Stimulated activated CD8-positive, alpha-beta memory T cell treated with anti-CD3 and anti-CD28 coated beads, Interleukin-4, amount 100 ng/mL, for 4 hours (primary cell): ENCODE measurements at places on chromosomes 7 and 10.

- no peak for DNase-seq
Measured at GRCh38 chr7:28629216-28629842, 217.0 kb downstream of the CREB5 start.

- DNase-seq, result no peak
Measured at GRCh38 chr10:85067955-85068354, 739.6 kb downstream of the CCSER2 start.

GRCh38 chr10:68696018-68696417 lies 25.0 kb upstream of the CCAR1 start:
- DNase-seq, result no peak

- DNase-seq, result no peak
Measured at GRCh38 chr7:82211333-82211732, 232.2 kb downstream of the CACNA2D1 start.

DNA sequence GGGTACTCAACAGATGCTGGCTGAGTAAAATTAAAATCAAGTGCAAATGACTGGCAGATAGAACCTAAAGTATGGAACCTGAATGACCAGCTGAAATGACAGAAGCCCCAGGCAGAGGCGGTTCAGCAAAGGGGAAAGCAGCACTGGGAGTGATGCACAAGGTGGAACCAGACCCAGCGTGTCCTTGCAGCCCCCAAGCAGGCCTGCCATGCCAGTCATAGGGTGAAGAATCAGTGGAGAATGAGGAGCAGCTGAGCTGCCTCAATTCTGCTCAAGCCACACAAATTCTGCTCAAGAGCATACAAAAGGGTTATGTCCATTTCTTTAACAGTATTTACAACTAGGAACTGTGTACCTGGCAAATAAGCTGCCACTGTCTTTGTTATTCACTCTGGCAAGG lies 8.7 kb downstream of the ACTR1A start:
- no peak for DNase-seq

DNA sequence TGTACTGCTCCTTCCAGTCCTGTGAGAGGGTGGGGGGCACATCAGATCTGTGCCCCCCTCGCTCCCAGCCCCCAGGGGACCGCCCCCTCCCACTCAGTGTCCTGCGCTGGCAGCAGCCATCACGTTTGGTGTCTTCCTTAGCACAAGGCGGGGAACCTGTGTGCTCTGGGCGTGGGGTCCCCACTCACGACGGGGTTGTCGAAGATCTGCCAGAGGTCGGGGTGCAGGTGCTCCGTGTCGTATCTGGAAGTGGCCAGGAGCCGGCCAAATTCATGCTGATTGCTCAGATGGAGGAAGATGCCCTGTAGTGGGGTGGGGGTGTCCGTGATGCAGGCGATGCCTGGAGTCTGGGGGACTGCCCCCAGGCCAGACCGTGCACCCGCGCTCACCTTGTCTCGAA lies 7.2 kb downstream of the PLOD3 start:
- no peak for DNase-seq

DNA sequence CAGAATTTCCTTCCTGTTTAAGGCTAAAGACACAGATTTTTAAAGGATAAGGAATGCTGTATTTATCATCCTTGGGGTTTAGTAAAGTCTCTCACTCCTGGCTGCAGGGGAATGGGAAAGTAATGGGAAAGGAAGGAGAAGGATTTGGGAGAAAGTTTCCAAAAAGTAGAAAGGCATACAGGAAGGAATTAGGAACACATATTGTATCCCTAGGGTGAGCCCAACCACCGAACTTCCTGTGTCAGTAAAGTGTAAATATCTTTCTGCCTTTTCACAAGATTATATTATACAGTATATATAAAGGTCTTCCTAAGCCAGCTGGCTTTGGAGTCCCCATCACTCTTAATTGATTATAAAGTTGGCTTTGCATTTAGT lies 12.0 kb upstream of the UBE2D1 start:
- no peak for DNase-seq

GRCh38 chr10:59905066-59905730 lies 1.2 kb downstream of the CCDC6 start:
- DNase-seq, result no peak

DNA sequence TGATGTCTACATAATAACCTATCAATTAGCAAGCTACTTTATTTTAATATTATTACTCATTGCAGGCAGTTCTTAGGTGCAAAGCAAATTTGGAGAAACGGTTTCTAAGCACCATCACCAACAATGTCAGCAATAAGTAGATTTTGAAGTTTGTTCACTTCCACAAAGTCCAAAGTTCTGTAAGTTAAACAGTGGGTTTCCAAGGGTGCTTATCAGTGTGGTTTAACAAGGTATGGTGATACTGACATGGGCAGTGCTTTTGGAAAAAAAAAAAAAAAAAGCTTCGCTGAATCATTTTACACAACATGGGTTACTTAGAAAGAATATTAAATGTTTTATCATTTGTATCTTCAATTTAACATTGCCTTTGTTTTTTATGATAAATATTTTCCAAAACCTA lies 101.8 kb downstream of the SPAG6 start:
- no peak for DNase-seq

- DNase-seq, result no peak
Measured at GRCh38 chr7:121329191-121330052, 622 bp downstream of the WNT16 start.

- DNase-seq, result no peak
Measured at GRCh38 chr10:33817605-33818004, 483.1 kb upstream of the NRP1 start.

GRCh38 chr10:105956550-105956949 lies 1208.0 kb downstream of the SORCS1 start:
- no peak for DNase-seq

DNA sequence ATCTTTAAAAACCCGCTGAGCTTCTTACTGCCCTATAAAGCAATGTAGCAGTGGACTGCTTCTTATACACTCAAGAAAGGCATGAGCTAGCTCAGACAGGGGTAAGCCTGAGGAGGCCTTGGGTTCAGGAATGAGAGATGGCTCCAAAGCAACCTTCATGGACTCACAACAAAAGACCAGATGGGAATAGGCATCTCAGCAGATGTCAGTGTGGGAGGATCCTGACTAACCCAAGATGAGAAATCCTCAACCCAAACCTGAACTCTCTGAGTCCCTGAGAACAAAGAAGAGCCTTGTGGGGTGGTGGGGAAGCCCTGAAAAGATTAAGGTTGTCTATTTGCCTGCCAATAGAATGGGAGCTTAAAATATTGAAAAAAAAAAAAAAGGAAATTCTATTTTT lies 807.4 kb downstream of the KCNMA1 start:
- DNase-seq, result no peak

DNA sequence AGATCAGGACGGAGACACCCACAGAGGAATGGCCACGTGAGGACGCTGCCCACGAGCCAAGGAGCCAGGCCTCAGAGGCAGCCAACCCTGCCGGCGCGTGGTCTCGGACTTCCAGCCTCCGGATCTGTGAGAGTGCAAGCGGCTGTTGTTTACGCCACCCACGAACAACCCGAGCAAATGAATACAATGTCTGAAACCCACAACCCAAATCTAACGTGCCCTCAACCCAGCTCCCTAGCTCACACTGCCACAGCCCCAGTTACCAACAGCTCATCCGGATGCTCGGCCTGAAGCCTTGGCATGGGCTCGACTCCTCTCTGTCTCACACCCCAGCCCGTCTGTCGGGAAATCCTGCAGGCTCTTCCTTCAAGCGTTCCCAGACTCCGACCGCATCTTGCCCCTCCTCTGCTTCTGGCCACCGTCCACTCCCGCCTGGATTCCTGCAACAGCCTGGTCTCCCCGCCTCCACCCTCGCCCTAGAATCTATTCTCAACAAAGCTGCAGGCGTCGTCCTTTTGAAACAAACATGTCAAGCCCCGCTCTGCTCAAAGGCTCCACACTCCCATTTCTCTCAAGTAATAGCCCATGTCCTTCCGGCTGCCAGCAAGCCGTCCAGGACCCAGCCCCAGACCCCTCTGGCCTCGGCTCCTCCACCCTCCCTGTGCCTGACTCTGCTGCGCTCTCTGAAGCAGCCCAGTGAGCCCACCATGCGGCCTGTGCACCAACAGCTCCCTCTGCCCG lies 35.3 kb downstream of the STK32C start:
- no peak for DNase-seq

DNA sequence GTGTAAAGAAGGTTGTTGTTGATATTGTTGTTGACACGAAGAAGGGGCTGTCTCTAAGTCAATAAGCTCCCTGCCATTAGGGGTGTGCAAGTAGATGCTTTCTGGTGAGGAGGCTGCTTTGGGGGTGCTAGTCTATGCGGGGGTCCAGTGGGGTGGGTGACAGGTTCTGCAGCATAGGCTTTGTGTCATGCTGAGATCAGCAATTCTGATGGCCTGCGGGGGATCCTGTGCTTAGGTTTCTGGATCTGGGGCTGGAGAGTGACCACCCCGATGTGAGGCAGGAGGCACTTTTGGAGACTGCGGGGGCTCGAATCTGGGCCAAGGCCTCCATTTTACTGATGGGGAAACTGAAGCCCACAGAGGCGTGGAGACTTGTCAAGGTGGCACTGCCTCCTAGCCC lies 5.1 kb downstream of the AQP1 start:
- DNase-seq, result no peak

DNA sequence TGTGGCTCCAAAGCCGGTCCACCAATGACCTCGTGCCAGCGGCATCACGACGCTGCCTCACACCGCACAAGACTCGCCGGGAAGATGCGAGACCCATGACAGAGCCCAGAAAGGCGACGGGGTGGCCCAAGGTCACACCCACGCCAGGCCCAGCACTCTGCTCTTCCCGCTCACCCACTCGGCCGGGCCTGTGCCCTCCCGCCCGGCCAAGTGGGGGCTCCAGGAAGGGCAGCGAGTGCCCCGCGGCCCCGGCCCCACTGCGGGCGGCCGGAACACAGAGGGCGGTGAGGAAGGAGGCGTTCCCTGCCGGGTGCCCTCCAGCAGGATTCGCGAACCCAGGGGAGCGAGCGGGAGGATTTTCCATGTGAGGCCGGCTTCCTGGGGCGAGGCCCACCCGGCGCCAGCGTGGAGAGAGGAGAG lies 56.3 kb downstream of the PDGFA start:
- DNase-seq, result no peak

GRCh38 chr7:80230327-80230726 lies 95.7 kb downstream of the GNAI1 start:
- DNase-seq, result no peak

GRCh38 chr7:35894721-35895120 lies 93.9 kb downstream of the SEPTIN7 start:
- no peak for DNase-seq

GRCh38 chr7:156218544-156219306 lies 406.5 kb upstream of the SHH start:
- no peak for DNase-seq

DNA sequence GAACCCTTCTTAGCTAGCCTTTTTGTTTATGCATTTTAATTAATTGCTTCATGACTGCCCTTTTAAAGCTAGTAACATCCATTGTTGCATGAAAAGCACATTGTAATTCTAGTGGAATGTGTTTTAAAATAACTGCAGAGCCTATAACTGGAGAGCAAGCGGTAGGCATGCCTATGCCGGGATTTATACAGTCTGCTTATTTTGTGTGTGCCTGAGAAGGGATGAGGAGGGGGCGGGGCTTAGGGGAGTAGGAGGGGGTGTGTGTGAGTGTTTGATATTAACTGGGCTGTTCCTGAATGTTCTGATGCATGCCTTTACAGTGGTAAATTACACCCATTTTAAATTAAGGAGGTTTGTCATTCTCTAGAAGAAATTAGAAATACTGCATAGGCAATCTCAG lies 208.1 kb downstream of the TCF7L2 start:
- no peak for DNase-seq

DNA sequence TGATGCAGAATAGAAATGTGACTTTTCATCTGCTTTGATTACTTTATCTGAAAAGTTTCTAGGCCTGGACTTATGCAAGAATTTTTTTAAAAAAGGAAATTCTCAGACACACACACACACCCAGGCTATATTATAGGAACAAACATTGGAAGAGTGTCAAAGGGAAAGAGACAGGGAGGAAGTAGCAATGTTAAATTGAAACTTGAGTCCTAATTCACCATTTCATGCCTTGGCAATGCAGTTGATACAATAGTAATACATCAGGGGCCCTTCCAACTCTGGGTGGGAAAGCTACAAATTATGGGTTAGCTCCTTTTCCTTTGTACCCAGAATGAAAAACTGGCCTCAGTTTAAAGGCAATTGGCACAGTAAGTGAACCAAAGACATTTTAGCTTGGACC lies 258.0 kb upstream of the LYZL1 start:
- no peak for DNase-seq

- DNase-seq, result no peak
Measured at GRCh38 chr10:54758791-54759190, 42.2 kb downstream of the PCDH15 start.

DNA sequence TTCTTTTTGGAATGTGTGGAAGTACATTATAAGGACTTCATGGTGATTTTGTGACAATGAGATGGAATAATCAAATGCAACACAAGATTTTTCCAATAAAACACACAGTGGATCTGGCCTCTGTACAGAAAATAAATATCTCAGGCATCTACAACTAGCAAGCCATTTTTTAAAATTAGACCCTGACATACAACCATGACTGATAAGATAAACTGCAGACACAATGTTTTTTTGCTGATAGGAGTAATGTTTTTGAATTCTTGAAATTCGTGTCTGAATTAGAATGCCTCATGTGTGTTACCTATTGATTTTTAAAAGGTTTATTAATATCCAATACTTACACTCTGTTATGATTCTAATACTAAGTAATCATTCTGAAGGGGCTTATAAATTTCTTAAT lies 328.1 kb downstream of the HGF start:
- DNase-seq, result no peak

DNA sequence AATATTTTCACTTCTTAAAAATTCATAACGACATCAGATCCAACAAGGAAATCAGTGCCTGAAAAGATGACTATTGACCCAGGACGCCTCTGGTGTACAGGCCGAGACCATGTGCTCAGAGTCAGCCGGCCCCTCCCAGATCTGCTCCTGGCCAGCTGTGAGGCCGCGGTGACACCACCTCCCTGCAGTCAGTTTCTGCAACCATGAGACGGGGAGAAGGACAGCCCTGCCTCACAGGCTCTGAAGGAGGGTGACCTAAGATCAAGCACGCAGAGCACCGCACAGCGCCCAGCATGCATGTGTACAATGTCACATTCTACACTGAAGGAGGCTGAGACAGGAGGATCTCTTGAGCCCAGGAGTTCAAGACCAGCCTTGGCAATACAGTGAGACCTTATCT lies 2.6 kb upstream of the GPER1 start:
- DNase-seq, result no peak
